ENCODE measurements at places on chromosomes 7 and 10.

- no peak for DNase-seq
Measured at GRCh38 chr7:159145490-159145855, 806 bp upstream of the VIPR2 start.

- no peak for DNase-seq
Measured at GRCh38 chr10:21501731-21502347, 23.6 kb downstream of the SKIDA1 start.

DNA sequence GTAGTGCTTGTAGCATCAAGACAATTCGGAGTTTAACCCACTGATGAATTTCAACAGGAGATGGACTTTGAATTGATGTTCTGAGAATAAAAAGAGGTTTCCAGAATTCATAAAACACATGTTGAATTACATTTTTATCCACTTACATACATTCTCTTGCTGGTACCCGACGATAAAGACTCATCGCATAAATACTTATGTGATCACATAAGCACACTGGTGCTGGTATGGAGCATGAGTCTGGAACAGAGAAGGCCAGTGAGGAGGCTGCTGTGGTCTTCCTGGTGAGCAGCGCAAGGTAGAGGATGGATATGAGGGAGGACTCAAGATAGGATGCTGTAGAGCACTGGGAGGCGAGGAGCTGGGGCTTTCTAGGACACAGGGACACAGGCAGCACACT, 109.0 kb downstream of the RNF216 start:
- no peak for DNase-seq

DNA sequence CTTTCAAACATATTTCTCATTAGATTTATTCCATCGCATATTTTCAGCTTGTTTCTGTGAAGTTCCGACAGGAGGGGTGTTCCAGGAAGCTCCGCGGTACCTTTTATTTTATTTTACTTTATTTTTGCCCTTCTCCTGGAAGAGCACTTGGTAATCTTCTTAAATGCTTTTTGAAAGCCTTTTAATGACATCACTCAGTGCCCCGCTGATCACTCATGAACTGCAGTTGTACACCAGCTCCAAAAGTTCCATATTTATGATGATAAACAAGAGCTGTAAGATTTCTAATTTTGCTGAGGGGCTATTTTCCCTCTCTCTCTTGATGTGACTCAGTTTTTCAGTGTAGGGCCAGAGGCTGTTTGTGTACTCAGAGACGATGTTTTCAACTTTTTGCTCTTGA, 144.4 kb downstream of the KIAA1217 start:
- DNase-seq = no peak

GRCh38 chr10:43872644-43873043, 224.0 kb upstream of the ZNF32 start:
- no peak for DNase-seq
